Aorta (tissue), 5 donors: ENCODE measurements at places on chromosomes 12 and 14. TPM values are rescaled to one million over a fixed set of nuclear protein-coding genes. Genes with fewer than 3 reads are reported as not detected.
A peak's percentile ranks its signal among the peaks of the same experiment; 100 is the strongest.

- peak; percentile 89 for DNase-seq
Observed at GRCh38 chr12:124928095-124928911, 13.9 kb upstream of the UBC start.

- peak; percentile 89 for DNase-seq
Observed at GRCh38 chr12:104108755-104109445, 29.1 kb downstream of the NFYB start.

DNA sequence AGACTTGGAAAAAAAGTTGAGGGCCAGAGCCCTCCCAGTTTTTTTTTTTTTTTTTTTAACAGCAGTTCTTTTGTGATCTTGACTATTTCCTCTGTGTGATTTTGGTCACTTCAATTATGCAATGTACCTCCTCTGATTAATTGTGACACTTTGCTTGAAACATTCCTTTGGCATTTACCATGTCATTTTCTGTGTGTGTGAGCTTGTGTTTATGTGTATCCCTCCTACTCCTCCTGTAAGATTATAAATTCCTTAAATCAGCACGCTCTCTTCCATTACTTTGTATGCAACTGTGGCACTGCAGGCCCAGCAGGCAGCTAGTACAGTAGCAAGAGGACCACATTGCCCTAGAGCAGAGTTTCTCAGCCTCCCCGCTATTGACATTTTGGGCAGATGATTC, 33.2 kb upstream of the GALNT16 start:
- DNase-seq = no peak

DNA sequence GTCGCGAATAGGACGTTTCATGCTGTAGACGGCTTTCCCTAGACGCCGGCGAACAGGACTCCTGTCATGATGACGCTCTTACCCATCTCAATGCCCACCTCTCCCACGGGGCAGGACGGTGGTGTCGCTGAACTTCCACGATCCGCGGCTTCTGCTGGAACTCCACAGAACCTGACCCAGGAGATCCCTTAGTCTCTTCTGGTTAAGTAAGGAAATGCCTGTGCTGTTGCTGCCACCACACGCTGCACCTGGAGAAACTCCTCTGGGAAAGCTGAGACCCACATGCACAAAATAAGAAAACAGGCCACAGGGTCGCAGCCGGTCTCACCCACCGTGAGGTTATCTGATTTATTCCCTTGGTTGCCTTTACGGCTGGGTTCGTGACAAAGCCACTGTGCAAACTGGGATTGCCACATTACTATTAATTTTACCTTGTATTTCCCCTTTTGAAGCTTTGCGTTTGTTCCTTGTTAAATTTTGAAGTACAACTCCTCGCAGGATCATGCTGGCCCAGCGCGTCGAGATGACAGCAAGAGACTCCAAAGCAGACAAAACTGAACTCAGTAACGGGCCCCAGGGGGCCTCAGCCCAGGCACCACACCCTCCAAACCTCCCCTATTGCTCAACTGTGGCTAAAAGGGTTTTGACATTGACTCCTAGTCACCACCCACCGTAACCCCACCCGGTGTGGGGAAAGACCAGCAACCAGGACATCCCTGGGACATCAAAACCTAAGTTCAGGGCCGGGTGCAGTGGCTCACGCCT, 9.2 kb upstream of the MMP17 start:
- DNase-seq = peak; percentile 77

GRCh38 chr12:123288751-123289346, 17.2 kb upstream of the CDK2AP1 start:
- DNase-seq = peak; percentile 67

DNA sequence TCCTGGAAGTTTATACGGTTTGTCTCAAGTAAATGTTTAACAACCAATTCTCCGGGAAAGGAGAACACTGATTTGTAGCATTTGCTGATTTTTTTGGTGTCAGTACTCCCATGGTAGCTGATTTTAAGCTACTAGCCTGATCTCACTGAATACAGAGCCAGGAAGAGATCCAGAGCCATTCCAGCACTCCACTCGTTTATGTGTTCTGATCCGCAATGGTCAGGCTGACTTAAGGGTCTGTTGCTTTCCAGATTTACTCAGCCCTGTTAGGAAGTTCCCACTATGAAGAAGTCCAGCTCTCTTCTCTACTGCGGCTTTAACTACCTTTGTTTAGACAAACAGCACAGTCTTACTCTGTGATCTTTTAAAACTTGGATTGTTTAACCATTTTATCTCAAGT, 38.0 kb upstream of the NID2 start:
- no peak for DNase-seq

- DNase-seq = no peak
Observed at GRCh38 chr12:68482660-68483059, 128.0 kb upstream of the RAP1B start.

DNA sequence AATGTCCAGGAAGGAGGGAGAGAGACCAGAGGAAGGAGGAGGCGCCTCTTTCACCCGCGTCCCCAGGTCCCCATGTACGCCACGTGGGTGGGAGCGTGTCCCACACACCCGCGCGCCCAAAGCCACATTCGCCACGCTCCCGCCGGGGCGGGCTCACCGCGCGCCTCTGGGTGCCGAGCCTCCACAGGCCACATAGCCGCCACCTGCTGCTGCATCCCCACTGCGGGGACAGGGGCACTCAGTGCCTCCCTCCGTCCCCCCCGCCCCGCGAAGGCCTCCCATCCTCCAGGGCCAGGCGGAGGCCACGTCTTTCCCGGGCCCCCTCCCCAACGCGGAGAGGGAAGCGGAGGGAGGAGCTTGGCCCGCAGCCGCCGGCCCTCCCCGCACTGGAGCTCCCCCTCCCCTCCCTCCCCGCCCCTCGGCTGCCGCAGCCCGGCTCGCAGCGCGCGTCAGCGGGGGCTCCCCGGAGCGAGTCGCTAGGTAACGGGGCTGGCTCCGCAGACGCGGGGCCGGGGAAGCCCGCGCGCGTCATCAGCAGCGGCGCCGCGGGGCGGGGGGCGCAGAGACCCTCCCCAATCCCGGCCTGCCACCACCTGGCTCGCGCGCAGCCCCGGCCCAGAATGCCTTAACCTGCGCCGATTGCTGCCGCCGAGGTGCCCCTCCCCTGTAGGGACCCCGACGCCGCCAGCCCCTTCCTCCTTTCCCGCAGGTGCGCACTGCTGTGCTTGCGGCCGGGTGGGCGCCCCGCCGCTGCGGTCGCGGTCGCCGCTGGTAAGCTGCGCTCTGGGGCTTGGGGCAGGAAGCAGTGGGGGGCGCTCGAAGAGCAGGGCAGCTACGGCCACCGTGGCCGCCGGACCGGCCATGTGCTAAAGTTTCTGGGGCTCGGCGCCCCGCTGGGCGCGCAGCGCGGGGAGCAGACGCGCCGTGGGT, 536 bp upstream of the TUNAR start:
- no peak for DNase-seq

DNA sequence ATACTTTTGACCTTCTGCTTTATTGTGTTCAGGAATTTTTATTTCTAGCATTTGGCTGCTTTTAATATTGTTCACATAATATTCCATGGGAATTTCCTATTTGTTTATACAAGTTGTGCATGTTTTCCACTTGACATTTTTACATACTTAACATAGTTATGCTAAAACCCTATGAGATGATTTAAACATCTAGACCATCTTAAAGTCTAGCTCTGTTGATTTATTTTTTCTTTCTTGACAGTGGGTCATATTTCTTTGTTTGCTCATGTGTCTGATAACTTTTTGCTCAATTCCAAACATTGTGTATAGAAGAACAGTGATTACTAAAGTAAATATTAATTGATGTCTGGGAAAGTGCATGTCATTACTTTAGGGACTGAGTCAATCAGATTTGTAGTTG, 202.1 kb upstream of the PDZRN4 start:
- no peak for DNase-seq

DNA sequence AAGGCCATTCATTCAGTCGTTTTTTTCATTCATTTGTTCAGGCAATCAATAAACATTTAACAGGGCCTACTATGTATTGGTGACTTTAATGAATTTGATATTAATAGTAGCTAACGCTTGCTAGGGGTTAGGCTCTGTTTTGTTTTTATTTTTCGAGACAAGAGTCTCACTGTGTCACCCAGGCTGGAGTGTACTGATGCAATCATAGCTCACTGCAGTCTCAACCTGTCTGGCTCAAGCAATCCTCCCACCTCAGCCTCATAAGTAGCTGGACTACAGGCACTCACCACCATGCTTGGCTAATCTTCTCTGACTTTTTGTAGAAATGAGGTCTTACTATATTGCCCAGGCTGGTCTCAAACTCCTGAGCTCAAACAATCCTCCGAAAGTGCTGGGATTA, 25.6 kb upstream of the MED13L start:
- no peak for DNase-seq

DNA sequence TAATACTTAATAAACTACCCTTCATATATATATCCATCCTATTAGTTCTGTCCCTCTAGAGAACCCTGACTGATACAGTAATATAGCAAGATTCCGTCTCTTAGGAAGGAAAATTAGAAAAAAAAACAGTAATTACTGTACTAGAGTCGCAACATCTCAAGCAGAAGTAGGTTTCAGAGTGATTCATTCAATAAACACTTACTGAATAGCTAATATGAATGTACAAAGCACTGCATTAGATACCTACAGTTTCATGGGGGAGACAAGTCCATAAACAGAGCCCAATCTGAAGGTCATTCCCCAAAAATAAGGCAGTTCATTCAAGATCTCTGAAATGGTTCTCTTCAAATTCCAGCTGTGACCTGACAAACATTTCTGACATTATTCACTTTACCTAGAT, 9.9 kb downstream of the CERS5 start:
- DNase-seq = no peak

GRCh38 chr14:34213332-34213731, 248.7 kb downstream of the SPTSSA start:
- DNase-seq = no peak

DNA sequence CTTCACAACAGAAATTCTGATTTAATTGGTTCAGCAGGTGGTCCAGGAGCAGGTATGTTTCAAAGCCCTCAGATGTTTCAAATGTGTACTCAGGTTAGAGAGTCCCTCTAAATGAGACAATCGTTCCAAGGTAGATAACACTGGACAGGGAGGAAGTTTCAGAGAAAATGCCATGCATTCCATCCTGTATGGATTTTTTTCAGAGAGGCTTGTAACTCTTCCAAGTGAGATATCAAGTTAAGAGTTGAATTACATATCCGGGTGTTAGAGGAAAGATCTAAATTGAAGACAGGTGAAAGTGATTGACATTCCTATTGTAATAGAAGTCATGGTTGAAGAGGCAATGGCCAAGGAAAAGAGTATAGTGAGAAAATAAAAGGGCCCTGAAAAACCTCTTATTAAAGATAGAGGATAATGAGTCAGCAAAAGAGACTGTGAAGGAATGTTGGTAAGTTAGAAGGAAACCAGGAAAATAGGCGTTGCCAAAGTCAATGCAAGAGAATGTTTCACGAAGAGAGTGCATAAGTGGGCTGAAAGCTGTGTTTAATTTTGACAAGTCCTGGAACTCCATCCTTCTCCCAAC, 105.8 kb downstream of the BMP4 start:
- DNase-seq = no peak

- DNase-seq = no peak
Observed at GRCh38 chr12:76241371-76241770, 106.8 kb downstream of the BBS10 start.

GRCh38 chr12:103737881-103738280, 103.2 kb downstream of the NT5DC3 start:
- DNase-seq = no peak

STYX gene
- 5.3 TPM for polyA plus RNA-seq

DNAI7 gene
- 0.64 TPM for polyA plus RNA-seq

MYRFL gene
- 0.61 TPM for polyA plus RNA-seq

FAM222A gene
- polyA plus RNA-seq = 0.25 TPM
